Activated CD8-positive, alpha-beta memory T cell treated with anti-CD3 and anti-CD28 coated beads for 4 hours (primary cell): ENCODE measurements at places on chromosomes 4 and X.

DNA sequence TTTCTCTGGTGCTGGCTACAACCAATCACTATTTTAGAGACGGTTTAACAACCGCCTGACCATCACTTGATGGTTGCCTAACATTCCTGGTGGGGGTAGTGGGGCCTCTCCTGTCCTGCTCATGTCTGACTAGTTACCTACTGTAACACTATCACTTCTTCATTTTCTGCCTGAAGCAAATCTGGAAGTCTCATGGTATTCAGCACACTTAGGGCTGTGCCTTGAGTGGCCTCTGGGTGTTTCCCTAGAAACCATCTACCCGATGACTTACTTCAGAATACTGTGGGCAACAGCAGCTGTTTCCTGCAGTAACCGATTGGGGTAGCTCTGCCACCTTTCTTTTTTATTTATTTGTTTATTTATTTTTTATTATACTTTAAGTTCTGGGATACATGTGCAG lies 880.1 kb upstream of the INTU start:
- no peak for DNase-seq

DNA sequence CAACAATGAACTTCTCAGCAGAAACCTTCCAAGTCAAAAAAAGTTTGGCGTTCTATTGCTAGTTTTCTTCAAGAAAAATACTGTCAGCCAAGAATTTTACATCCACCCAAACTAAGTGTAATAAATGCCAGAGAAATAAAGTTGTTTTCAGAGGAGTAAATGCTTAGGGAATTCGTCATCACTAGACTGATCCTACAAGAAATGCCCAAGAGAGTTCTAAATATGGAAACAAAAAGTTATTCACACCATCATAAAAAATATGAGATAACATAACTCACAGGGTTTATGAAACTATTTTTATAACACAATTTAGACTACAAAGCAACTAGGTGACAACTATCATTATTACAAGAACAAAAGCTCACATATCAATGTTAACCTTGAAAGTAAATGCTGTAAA lies 259.5 kb upstream of the GABRA2 start:
- DNase-seq = no peak

GRCh38 chrX:10052906-10053625 lies 85.9 kb downstream of the CLDN34 start:
- no peak for DNase-seq

DNA sequence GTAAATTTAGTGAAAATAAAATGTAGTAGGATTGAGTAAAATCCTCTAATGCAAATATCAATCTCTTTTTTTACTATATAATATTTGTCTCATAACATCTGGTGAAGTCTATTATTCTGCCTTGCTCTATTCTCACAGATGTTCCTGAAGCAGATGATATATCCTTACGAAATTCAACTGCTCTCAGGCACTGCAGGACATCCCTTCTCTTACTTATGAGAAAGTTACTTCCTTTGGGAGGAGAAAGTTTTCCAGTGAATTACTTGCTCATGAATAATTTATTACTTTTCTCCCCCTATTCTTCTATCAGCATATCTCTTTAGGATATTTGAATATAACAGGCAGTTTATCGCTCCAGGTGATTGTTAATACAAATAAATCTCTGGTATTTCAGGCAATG lies 75.6 kb upstream of the AGA start:
- no peak for DNase-seq

- DNase-seq = no peak
Measured at GRCh38 chr4:41994461-41994985, 4.2 kb downstream of the SLC30A9 start.

GRCh38 chr4:102541697-102542096 lies 40.5 kb downstream of the NFKB1 start:
- DNase-seq = no peak

DNA sequence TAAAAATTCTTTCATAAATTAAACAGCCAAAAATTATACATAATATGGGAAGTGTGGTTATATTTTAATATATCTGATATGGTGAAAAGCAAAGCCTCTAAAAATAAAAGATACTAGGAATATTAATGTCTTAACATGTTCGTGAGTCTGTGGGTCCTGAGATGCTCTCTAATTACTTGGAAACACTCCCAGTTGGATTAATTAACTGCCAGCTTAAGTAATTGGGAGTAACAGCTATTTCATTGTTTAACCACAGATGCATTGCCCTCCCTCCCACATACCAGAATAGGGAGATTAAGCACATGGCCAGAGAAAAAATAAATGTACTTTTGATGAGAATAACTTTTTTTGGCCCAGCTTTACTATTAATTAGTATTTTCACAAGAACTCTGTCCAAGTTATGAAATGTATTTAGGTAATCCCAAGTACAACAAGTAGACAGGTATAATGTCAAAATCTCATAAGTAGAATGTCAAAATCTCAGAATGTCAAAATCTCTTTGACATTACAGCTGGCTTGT lies 79.7 kb downstream of the BTC start:
- DNase-seq = no peak
